ENCODE measurements at places on chromosomes 3 and 15.

DNA sequence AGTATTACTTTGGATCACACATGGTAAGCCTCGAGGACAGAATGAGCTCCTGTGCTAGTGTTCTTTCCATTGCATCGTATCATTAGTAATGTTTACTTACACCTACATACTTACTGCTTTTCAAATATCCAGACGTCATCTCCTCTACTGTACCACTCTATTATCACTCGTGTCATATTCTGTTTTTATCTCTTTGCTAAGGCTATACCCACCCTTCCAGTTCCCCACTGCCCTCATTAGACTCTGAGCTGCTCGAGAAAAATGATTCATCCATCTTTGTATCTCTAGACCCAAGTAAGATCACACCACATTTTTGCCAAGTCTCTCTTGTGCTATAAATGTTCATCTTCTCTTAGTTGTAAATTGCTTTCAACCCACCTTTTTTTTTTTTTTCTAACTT is 245.7 kb downstream of the TIGIT start:
- no peak for DNase-seq

DNA sequence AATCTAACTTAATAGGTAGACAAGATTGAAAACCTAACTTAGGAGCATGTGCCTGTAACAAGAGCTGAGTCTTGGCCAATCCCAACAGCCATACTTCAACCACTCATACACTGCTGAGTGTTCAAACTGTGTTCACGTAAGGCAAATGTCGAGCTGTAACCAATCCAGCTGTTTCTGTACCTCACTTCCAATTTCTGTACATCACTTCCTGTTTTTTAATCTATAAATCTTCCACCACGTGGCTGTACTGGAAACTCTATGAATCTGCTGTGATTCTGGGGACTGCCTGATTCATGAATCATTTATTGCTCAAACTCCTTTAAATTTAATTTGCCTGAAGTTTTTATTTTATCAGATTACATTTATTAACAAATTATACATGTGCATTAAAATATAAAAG is 44.6 kb upstream of the NEDD4 start:
- DNase-seq = peak; percentile 41

- no peak for DNase-seq
Observed at GRCh38 chr15:75164625-75165350, 36.9 kb upstream of the C15orf39 start.

- DNase-seq = peak; percentile 95
Observed at GRCh38 chr15:88918738-88919137, 5.6 kb upstream of the MFGE8 start.

- DNase-seq = no peak
Observed at GRCh38 chr3:3699407-3699806, 99.8 kb upstream of the LRRN1 start.

- DNase-seq = no peak
Observed at GRCh38 chr3:106305882-106306435, 437.1 kb upstream of the CBLB start.

GRCh38 chr3:142577696-142578328 is 721 bp downstream of the ATR start:
- DNase-seq = no peak

- no peak for DNase-seq
Observed at GRCh38 chr15:23503576-23503975, 56.5 kb upstream of the GOLGA6L2 start.

DNA sequence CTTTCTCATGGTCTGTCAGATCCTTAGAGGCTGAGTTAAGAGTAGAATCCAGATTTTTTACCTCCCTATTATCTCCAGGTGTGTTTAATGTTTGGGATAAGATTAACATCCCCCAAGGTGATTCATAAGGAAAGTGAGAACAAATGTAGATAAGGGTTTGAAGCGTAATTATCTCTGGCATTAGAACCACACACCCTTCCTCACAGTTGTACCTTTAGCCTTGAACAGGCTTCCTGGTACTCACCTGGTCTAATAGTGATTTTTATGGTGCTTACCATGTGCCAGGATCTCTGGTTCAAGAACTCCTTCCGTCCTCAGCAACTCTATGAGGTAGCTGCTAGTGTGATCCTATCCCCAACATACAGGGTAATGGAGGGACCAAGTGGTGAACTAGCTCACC is 27.7 kb downstream of the SEMA6D start:
- DNase-seq = no peak

Data from epithelial cell of prostate (primary cell).